ENCODE measurements at places on chromosomes 3 and 15.

- no peak for DNase-seq
Observed at GRCh38 chr15:52056001-52056400, 37.0 kb downstream of the MAPK6 start.

GRCh38 chr3:88057630-88058305 lies 1.0 kb downstream of the CGGBP1 start:
- DNase-seq: no peak

DNA sequence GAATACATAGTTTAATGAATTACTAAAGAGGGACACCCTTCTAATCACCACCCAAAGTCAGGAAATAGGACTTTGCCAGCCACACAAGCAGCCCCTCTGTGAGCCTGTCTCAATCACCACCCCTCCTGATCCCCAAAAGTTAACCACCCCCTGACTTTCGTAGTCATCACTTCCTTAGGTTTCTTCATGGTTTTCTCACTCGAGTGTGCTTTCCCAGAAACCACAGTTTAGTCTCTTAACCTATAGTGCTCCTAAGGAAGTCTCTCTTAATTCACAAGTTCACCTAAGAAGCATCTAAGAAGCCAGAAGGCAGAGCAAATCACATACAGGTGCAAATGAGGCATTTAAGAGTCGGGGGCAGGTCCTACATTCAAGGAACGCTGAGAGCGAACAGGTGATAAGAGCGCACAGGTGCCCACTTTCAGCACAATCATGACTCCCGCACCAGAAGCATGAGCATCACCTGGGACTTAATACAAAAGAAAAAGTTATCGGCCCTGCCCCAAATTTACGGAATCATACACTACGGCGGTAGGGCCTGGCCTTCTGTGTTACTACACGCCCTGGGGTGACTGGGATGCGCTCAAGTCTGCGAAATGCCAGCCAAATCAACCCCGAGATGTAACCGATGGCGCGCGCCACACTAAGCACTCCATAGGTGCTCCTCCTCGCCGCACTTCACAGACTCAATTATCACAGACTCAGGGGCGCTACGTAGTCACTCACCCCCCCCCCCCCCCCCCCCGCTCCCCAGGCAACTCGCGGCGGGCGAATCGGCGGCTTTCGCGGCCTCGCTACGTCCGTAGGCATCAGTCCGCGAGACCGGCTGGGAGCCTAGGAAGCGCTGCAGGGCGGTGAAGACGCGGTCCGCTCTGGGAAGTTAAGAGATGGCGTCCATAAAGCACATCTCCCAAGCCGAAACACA lies 815 bp downstream of the ULK4 start:
- peak; percentile 68 for DNase-seq

DNA sequence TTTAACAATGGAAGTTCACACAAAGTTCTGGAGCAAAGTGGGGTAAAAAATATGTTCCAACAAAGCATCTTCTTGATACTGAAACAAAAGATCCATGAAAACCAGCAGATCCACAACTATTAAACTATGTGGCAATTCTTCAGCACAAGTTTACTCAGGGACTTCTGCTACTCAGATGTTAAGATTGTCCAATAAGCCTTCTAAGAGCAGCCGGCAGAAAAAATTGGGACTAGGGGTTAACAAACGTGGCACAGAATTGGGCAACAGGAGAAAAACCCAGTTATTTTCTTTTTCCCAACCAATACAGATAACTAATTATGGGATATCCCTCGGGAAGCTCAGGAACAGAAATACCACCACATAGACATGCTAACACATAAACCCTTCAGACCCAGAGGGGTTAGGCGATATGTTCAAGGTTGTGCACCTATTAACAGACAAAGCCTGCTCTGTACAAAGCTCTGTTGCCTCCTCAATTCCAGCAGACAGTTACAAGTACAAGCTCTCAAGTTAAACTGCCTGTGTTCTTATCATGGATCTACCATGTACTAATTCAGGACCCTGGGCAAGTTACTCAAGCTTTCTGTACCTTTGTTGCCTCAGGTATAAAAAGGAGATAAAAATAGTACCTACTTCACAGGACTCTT lies 6.8 kb downstream of the SSR3 start:
- no peak for DNase-seq

DNA sequence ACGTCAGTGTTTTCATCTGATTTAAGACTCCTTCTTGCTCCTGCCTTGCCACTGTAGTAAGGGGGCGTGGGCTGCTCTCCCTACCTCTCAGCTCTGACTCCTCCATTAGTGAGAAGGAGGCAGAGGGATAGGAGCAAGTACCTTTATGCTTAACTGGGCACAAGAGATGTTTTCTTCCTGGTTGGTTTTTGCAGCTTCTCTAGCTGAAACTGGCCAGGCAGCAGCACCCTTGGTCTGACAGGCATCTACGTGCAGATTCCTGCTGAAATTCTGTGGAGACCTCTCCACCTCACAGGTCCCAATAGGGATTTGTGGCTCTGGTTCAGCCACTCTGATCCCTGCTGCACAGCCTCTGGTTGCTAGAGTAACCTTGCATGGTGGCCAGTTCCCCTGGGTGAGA lies 132.5 kb downstream of the CACNA1D start:
- DNase-seq: no peak

GRCh38 chr3:16828815-16829214 lies 55.9 kb upstream of the PLCL2 start:
- DNase-seq: peak; percentile 71

DNA sequence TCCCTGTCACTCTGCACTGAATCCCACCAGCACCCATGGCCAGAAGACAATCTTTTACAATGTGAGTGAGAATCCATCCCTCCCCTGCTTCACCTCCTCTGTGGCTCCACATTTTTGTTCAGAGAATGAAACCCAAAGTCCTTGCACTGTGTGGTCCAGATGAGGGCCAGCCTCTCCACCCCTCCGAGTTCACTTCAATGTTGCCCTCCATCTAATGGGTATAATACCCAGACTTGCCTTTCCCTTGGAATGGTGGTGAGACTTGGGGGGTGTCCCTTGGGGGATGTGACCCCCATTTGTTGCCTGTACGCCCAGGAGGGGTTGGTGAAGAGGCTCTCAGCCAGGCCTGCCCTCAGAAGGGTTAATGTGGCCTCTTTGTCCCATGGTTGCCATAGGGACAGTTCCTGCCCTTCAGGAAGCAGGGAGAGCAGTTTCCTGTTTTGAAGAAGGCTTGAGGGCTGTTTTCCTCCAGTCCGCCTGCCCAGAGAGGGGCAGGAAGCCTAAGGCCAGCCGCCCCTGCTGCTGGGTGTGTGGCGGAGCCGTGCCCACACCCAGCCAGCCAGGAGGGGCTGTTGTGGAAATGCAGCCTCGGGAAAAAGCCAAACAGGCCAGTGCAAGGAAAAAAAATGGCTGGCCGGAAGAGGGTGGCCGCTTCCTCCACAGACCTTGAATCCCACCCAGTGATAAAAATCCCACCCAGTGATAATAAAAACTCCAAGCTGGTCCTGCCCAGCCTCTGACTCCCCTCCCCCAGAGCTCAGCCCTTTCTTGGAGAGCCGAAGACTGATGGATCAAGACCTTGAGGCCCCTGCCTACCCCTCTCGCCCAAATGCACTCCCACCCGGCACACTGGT lies 14.6 kb upstream of the FGD5 start:
- no peak for DNase-seq

- DNase-seq: no peak
Observed at GRCh38 chr3:2937592-2937991, 172.6 kb downstream of the IL5RA start.

GRCh38 chr3:11791339-11792200 lies 55.1 kb downstream of the TAMM41 start:
- DNase-seq: no peak

- no peak for DNase-seq
Observed at GRCh38 chr15:88300861-88301260, 44.3 kb upstream of the NTRK3 start.

- no peak for DNase-seq
Observed at GRCh38 chr15:25886498-25887140, 23.5 kb upstream of the ATP10A start.

DNA sequence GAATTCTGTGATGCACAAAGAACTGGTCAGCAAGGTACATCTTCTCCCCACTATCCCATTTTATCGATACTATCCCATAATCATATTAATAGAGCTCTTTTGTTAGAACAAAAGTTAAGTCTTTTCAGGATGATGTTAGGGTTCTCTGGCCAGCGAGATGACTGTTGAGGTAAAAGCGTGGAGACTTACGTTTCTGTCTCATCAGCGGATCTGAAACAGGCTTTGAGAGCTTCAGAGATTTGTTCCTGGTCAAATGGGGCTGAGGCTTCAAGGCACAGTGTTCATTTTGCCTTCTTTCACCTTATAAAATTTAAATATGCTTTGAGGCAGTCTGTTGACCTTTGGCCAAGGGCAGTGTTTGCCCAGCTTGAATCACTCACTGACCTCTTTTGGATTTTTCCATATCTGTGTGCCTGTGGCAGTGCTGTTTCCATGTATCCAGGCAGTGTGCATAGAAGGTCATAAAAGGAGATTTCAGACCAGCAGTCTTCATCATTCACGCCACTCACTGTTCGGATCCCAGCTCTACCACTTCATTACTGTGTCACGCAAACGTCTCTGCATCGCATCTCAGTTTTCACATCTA lies 3.1 kb downstream of the ADAMTSL3 start:
- no peak for DNase-seq

GRCh38 chr3:179772297-179772696 lies 119.5 kb downstream of the USP13 start:
- no peak for DNase-seq

- DNase-seq: no peak
Observed at GRCh38 chr3:61110576-61110975, 140.7 kb downstream of the FHIT start.

GRCh38 chr3:37129871-37130270 lies 44.5 kb downstream of the LRRFIP2 start:
- peak; percentile 14 for DNase-seq

DNA sequence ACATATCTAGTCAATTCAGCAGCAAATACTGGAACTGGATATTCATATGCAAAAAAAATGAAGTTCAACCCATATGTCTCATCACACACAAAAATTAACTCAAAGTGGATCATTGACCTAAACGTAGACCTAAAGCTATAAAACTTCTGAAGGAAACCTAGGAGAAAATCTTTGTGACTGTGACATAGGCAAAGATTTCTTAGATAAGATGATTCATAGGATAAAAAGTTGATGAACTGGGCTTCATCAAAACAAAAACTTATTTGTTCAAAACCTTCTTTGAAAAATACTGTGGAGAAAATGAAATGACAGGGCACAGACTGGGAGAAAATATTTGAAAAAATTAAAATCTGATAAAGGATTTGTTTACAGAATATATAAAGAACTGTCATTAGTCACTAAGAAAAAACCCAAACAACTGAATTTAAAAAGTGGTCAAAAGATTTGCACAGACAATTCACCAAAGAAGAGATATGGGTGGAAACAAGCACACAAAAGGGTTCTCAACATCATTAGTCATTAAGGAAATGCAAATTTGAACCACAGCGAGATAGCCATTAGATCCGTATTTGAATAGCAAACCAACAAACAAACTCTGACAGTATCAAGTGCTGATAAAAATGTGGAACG lies 62.8 kb downstream of the ITGB5 start:
- DNase-seq: no peak

DNA sequence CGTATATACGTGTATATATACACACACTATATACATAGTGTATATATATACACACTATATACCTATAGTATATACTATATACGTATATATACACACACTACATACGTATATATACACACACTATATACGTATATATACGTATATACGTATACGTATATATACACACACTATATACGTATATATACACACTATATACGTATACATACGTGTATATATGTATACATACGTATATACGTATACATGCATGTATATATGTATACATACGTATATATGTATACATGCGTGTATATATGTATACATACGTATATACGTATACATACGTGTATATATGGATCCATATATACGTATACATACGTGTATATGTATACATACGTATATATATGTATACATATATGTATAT lies 9.4 kb downstream of the HACL1 start:
- no peak for DNase-seq

DNA sequence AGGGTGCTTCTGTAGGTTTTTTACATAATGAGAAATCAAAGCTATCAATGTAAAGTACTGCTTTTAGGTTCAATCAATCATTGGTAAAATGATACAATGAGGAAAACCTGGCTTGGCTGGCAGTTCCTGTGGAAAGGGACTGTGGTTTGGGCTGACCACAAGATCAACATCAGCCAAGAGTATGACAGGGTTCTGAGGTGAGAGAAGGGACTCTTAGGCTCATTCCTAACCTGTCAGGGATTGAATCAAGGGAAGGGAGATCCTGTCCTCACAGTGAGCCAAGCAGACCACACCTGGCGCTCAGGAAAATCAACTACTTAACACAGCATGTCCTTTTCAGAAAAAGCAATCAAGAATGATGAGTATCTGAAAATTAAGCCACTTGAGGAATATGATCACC lies 111.1 kb downstream of the MAGI1 start:
- DNase-seq: no peak

GRCh38 chr3:167163580-167163979 lies 216.5 kb downstream of the ZBBX start:
- no peak for DNase-seq

- DNase-seq: peak; percentile 43
Observed at GRCh38 chr15:59687836-59688235, 1.3 kb downstream of the BNIP2 start.

GRCh38 chr15:39511916-39512260 lies 69.0 kb upstream of the THBS1 start:
- no peak for DNase-seq

- no peak for DNase-seq
Observed at GRCh38 chr15:72740219-72740618, 43.3 kb downstream of the ADPGK start.

DNA sequence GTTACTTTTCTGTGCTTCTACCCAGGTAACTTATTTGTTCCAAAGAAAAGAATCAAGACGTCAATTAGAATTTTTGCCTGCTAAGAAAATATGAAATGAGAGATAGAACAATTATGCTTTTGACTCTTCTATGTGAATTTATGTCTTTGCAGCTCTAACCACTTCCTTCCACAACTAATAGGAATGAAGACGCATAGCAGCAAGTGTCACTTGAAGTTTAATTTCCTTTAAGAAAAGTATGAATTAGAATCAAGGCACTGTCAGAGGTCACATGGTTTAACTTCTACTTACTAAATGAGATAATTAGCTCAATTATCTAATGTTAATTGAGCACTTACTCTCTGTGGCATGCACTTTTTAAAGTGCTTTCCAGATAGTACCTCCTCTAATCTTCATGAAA lies 3.3 kb downstream of the WDR49 start:
- no peak for DNase-seq

GRCh38 chr3:42711491-42712343 lies 9.1 kb upstream of the HHATL start:
- DNase-seq: no peak

GRCh38 chr3:80190051-80190450 lies 422.3 kb upstream of the ROBO1 start:
- DNase-seq: no peak

GRCh38 chr3:131503320-131503635 lies 507 bp upstream of the MRPL3 start:
- DNase-seq: no peak
